ENCODE measurements at places on chromosomes 7 and 10. TPM values are rescaled to one million over a fixed set of nuclear protein-coding genes. Genes with fewer than 3 reads are reported as not detected.

The NUTM2D gene
- 7.8 TPM for total RNA-seq

The KIAA1549 gene
- 30.4 TPM for total RNA-seq

The UPK3B gene
- 0.23 TPM for total RNA-seq

The TAS2R41 gene
- total RNA-seq = not detected

The CALML3 gene
- total RNA-seq = 0.69 TPM

The FRAT1 gene
- 6.0 TPM for total RNA-seq

The OR2A1 gene
- total RNA-seq = not detected

The GIMAP4 gene
- 10.8 TPM for total RNA-seq

The GNG11 gene
- 6.5 TPM for total RNA-seq

The CACNB2 gene
- total RNA-seq = 35.3 TPM

The CALCR gene
- total RNA-seq = 5.1 TPM

The PMS2 gene
- total RNA-seq = 33.9 TPM

The NODAL gene
- total RNA-seq = 3.5 TPM

The VIPR2 gene
- total RNA-seq = 2.8 TPM

The VWDE gene
- total RNA-seq = 2.1 TPM

The SRPK2 gene
- 307 TPM for total RNA-seq

The ARHGEF35 gene
- 1.4 TPM for total RNA-seq

The PTF1A gene
- not detected for total RNA-seq

The ZNF853 gene
- 28.8 TPM for total RNA-seq

The SRRM3 gene
- 15.2 TPM for total RNA-seq

The GFRA1 gene
- total RNA-seq = 42.7 TPM

All from diencephalon (tissue), 1 donor.